ENCODE measurements at places on chromosomes 5 and 9.

DNA sequence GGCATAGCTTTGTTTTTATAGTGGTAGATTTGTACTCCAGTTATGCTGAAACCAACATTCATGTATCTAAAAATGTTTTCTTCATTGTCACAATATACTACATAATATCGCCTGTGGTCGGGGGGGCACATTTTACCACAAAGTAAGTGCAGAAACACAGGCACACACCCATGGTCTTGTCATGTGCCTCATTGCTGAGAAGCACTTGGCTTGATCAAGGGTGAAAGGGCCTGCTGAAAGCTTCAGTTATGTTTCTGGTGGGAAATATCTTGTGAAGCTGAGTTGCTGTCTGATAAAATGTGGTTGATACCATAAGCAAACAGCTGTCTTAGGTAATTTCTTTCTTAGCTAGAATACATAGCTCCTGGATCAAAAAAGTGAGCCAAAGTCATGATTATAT lies 393.1 kb downstream of the MAN2A1 start:
- DNase-seq: no peak
- peaks cover 34% of the 10 kb centered on the region for H3K4me1 ChIP-seq
- no peaks in the 10 kb centered on the region for H3K27me3 ChIP-seq
- no peak overlapping the region for H3K27ac ChIP-seq

DNA sequence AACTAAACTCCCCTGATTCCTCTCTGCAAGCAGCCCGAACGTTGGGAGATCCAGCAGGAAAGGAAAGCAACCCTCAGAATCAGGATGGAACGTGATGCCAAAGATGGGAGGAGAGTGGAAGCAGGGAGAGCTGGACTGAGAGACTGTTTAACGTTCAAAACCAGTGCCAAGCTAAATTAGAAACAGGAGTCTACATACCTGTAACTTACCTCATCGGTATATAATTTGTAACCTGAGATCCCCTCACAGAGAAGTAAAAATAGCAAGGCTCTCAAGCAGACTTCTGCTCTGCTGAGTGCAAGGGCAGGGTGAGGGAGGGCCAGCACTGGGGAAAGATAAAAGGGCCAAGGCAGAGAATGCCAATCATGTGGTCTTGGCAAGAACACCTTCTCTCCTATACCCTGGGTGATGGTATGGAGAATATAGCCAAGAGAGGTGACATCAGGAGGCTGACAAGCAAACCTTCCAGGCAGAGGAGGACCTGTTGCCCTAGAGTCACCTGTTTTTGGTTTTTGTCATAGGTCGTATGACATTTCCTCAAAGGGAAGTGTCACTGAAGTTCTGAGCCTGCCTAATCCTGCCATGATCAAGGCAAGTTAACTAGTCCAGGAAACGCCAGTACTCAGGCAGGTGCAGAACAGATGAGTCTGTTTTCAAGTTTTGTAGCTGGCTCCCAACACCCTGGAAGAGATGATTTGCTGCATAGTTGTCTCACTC lies 472.0 kb downstream of the NFIB start:
- no peak for DNase-seq
- H3K36me3 ChIP-seq: no peaks in the 10 kb centered on the region
- no peaks in the 10 kb centered on the region for H3K27me3 ChIP-seq
- no peak overlapping the region for H3K27ac ChIP-seq

GRCh38 chr9:108193026-108193710 lies 662.6 kb downstream of the ACTL7B start:
- DNase-seq: no peak
- H3K27me3 ChIP-seq: no peaks in the 10 kb centered on the region
- H3K27ac ChIP-seq: no peak overlapping the region
- no peak overlapping the region for H3K4me3 ChIP-seq

DNA sequence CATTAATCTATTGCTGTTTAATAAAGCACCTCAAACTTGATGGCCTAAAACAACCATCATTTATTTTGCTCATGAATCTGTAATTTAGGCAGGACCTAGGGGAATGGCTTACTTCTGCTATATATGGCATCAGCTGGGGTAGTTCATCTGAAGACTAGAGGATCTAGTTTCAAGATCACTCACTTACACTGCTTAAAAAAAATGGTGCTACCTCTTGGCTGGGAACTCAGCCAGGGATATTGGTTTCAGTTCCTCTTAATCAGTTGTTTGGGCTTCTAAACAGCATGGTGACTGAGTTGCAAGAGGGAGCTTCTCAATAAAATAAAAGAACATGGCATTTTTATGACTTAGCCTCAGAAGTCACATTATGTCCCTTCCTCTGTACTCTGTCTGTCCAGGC lies 142.0 kb downstream of the FAM114A2 start:
- no peaks in the 10 kb centered on the region for H3K4me1 ChIP-seq
- no peak for DNase-seq
- no peaks in the 10 kb centered on the region for H3K27me3 ChIP-seq

GRCh38 chr9:27528886-27529315 lies 713 bp downstream of the MOB3B start:
- peak overlapping the region; percentile 61 for H3K27ac ChIP-seq
- peaks cover 10% of the 10 kb centered on the region for H3K4me1 ChIP-seq
- no peaks in the 10 kb centered on the region for H3K36me3 ChIP-seq
- DNase-seq: peak; percentile 20
- peaks cover 49% of the 10 kb centered on the region for H3K27me3 ChIP-seq

GRCh38 chr5:146641941-146642340 lies 126.0 kb upstream of the GPR151 start:
- no peaks in the 10 kb centered on the region for H3K36me3 ChIP-seq
- H3K4me3 ChIP-seq: no peak overlapping the region
- no peak for DNase-seq
- no peak overlapping the region for H3K27ac ChIP-seq
- no peaks in the 10 kb centered on the region for H3K4me1 ChIP-seq
- peaks cover 7% of the 10 kb centered on the region for H3K27me3 ChIP-seq

DNA sequence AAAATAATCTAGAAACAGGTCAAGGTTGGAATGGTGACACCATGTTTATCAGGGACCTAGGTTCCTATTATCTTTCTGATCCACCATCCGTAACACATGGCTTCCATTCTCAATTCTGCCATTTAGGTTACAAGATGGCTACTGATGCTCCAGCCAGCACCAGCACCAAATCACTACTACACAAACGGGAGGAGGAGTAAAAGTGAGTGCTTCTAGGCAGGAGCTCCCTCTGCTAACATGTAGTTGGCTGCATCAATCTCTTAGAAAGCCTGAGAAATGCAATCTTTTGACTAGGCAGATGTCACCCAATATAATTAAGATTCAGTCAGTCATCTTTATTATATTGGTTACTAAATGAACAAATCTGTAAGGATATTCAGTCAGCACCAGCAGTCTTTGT lies 515.9 kb downstream of the RAB3C start:
- H3K4me3 ChIP-seq: peak overlapping the region; percentile 11
- peaks cover 6% of the 10 kb centered on the region for H3K36me3 ChIP-seq
- no peak for DNase-seq
- no peaks in the 10 kb centered on the region for H3K27me3 ChIP-seq

DNA sequence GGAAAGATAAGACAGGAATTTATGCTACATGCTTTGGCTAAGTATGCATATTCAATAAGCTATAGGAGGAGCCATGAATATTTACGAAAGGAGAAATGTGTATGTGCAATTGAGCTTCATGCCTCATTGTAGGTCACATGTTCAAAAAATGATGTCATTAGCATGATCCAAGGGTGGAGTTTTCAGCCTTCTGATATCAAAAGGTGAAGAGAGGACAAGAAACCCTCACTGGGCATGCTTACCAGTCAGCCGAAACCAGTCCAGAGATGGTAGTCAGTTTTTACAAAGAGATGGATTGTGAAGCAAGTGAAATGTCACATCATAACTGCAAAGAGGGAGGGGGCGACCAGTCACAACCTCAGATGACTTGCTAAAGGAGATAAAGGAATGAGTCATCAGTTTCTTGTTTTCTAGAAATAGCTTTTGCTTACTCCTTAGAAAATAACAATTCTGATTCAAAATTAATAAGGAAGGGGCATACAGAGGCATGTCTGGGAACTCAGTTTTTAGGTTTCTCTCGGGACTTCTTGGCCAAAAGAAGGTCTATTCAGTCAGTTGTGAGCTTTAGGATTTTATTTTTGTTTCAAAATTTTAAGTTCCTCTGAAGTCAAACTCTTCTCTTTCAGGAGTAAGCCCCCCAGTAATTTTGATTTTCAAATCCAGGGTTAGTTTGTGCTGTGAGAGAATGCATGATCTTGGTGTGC lies 1067.8 kb upstream of the EDIL3 start:
- H3K4me3 ChIP-seq: no peak overlapping the region
- H3K36me3 ChIP-seq: no peaks in the 10 kb centered on the region
- no peak for DNase-seq
- H3K4me1 ChIP-seq: no peaks in the 10 kb centered on the region
- no peak overlapping the region for H3K27ac ChIP-seq
- H3K27me3 ChIP-seq: no peaks in the 10 kb centered on the region

- no peak overlapping the region for H3K4me3 ChIP-seq
- peaks cover 10% of the 10 kb centered on the region for H3K27me3 ChIP-seq
- no peaks in the 10 kb centered on the region for H3K4me1 ChIP-seq
Measured at GRCh38 chr9:561427-561826, 280.1 kb upstream of the DMRT1 start.

DNA sequence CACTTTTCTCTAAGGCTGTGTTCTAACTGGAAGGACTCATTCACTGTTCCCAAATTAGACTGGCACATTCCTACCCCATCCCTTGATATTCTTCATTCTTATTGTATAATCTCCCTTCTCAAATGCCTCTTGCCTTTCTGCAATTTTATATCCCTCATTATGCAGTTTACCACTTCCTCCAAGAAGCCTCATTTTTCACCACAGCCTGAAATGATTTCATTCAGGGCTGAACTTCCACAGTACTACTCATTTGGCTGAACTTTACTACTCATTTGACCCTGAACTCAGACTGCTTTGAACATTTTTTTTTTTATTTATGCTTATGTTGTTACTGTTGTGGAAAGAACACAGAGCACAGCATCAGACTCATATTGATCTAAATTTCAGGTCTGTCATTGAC lies 32.7 kb downstream of the GRIA1 start:
- H3K27ac ChIP-seq: no peak overlapping the region
- no peaks in the 10 kb centered on the region for H3K27me3 ChIP-seq
- no peak overlapping the region for H3K4me3 ChIP-seq
- no peaks in the 10 kb centered on the region for H3K36me3 ChIP-seq
- DNase-seq: no peak

DNA sequence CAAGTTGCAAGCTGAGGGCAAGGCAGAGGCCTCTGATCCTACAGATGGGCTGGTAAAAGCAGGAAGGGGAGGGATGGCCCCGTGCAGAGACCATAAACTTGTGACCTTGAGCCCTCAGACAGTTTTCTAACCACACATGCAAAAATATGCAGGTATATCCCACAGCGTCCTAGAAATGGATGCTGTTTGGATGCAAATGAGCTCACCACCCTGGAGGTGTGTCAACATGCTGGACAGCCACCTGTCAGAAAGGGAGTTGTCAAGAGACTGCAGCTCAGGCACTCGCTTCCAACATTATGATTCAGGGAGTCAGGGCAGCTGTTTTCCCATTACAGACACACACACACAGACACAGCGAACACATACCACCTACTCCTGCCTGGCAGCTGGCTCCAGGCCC lies 97.3 kb upstream of the PANK3 start:
- no peaks in the 10 kb centered on the region for H3K4me1 ChIP-seq
- no peak overlapping the region for H3K4me3 ChIP-seq
- H3K27ac ChIP-seq: no peak overlapping the region
- DNase-seq: no peak
- H3K36me3 ChIP-seq: no peaks in the 10 kb centered on the region

All from activated T-helper 1 cell treated with anti-CD3 and anti-CD28 coated beads, Interleukin-12 subunit alpha, Interleukin-12 subunit beta, Interleukin-2, Interleukin-4 antibody, amounts not matched to agents 30 ng/mL and 10 ng/mL and 1 ng/mL, durations not matched to agents 14 hours and 24 hours and 36 hours (primary cell).